CD4-positive, CD25-positive, alpha-beta regulatory T cell (primary cell): ENCODE measurements at places on chromosomes 2 and 18.

DNA sequence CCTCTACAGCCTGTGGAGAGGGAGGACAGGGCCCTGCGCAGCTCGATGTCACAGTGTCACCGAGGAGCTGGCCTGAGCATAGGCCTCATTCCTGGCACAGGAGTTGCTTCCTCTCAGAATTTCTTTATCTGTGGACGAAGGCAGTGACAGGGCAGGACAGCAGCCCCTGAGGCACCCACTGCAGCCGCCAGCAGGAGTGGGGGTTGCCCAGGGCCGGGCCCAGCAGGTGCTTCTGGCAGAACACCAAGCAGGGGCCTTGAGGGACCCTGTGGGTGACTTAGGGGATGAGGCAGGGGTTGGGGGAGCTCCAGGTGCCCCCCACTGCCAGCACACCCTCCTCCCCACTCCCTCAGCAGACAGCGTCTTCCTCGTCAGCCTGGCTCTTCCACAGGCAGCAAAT is 290.0 kb downstream of the PHLPP1 start:
- H3K36me3 ChIP-seq, result no peaks in the 10 kb centered on the region
- no peak overlapping the region for H3K4me3 ChIP-seq
- DNase-seq, result no peak
- peaks cover 3% of the 10 kb centered on the region for H3K27me3 ChIP-seq
- no peaks in the 10 kb centered on the region for H3K4me1 ChIP-seq

DNA sequence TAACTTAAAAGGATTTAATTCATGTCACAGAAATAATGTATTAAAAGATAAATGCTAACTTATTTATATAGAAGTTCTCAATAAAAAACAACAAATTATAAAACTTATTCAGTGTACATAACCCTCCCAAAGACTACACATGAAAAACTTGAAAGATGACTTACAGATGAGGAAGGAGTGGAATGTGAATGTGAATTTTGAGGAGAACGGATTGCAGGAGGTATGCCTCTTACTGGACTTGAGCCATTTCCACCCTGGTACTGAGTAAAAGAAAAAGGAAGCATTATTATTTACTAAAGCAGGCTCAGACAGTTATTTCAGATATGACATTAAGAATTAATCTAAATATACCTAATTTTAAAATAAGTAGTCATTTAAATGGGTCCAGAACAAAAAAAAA is 104.4 kb downstream of the TLK1 start:
- H3K36me3 ChIP-seq, result peaks cover 67% of the 10 kb centered on the region
- no peak overlapping the region for H3K4me3 ChIP-seq
- no peak for DNase-seq

- no peak for DNase-seq
- H3K4me3 ChIP-seq, result no peak overlapping the region
- no peak overlapping the region for H3K27ac ChIP-seq
- peaks cover 4% of the 10 kb centered on the region for H3K4me1 ChIP-seq
- no peaks in the 10 kb centered on the region for H3K36me3 ChIP-seq
Observed at GRCh38 chr2:218329027-218329825, 27.4 kb upstream of the CATIP start.

- no peaks in the 10 kb centered on the region for H3K36me3 ChIP-seq
- no peaks in the 10 kb centered on the region for H3K27me3 ChIP-seq
- no peak overlapping the region for H3K4me3 ChIP-seq
- DNase-seq, result no peak
- no peak overlapping the region for H3K27ac ChIP-seq
- H3K4me1 ChIP-seq, result no peaks in the 10 kb centered on the region
Observed at GRCh38 chr2:229474125-229474524, 203.0 kb upstream of the PID1 start.

GRCh38 chr2:134144081-134144596 is 109.7 kb upstream of the MGAT5 start:
- H3K36me3 ChIP-seq, result peaks cover 5% of the 10 kb centered on the region
- DNase-seq, result no peak
- no peak overlapping the region for H3K4me3 ChIP-seq
- no peak overlapping the region for H3K27ac ChIP-seq
- H3K4me1 ChIP-seq, result no peaks in the 10 kb centered on the region

DNA sequence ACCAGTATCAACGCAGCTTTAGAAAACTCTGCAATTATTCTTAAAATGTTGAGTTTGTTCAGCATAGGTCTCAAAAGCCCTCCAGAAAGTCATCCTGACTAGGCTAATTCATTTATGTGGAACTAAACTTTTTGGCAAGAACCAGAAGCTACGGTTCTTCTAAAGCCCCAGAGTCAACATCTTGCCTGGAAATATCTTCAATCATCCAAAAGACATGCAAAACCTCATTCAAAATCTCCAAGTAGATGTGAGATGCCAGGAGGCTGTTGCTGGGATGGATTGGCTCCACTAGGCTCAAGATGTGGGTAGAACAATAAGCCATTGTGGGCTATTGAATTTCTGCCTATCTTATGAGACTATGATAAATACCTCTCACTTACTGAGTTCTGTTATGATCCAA is 2.1 kb upstream of the SCG2 start:
- H3K36me3 ChIP-seq, result no peaks in the 10 kb centered on the region
- no peak for DNase-seq
- H3K4me3 ChIP-seq, result no peak overlapping the region
- H3K4me1 ChIP-seq, result no peaks in the 10 kb centered on the region
- H3K27ac ChIP-seq, result no peak overlapping the region
- peaks cover 3% of the 10 kb centered on the region for H3K27me3 ChIP-seq

GRCh38 chr2:584863-585823 is 92.1 kb downstream of the TMEM18 start:
- H3K27me3 ChIP-seq, result no peaks in the 10 kb centered on the region
- H3K4me1 ChIP-seq, result peaks cover 10% of the 10 kb centered on the region
- DNase-seq, result no peak
- H3K36me3 ChIP-seq, result no peaks in the 10 kb centered on the region
- H3K27ac ChIP-seq, result no peak overlapping the region
- peak overlapping the region; percentile 47 for H3K4me3 ChIP-seq

DNA sequence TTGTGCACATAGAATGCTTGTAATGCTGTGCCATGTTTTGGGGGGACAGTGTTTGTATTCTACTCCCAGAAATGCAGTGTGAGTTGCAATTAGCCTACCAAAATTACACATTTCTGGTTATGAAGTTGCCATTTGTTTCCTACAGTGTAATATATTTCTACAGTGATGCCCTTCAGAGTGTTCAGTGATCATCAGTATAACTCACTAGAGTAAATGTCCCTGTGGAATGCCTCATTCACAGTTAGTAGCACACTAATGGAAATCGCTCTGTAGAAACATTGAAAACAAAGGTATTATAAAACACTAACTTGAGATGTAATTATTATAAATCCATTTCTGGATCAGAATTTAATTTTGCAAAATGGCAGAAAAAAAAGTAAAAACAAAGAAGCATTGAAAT is 498.7 kb downstream of the PTPRM start:
- H3K4me3 ChIP-seq, result no peak overlapping the region
- H3K27ac ChIP-seq, result no peak overlapping the region
- H3K4me1 ChIP-seq, result no peaks in the 10 kb centered on the region
- DNase-seq, result no peak
- H3K36me3 ChIP-seq, result no peaks in the 10 kb centered on the region

GRCh38 chr2:111983478-111984212 is 71.4 kb upstream of the TMEM87B start:
- no peak overlapping the region for H3K27ac ChIP-seq
- DNase-seq, result no peak
- H3K4me3 ChIP-seq, result no peak overlapping the region
- no peaks in the 10 kb centered on the region for H3K27me3 ChIP-seq

DNA sequence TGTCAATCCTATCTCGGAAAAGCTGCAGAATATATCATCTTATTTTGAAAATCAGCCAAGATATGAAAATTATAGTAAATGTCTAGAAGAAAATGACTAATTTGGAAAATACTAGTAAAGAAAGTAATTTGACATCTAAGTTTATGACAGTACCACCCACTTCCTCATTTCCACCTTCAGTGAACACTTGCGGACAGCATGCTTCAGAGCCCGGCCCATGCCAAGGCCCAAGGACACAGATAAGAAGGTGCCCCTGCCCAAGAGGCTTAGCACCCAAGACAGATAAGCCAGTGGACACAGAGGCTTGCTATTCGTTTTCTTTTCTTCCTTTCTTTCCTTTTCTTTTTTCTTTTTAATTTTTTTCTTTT is 4.8 kb upstream of the KCNG2 start:
- H3K36me3 ChIP-seq, result no peaks in the 10 kb centered on the region
- no peak for DNase-seq
- no peak overlapping the region for H3K4me3 ChIP-seq
- peaks cover 5% of the 10 kb centered on the region for H3K27me3 ChIP-seq
- H3K4me1 ChIP-seq, result no peaks in the 10 kb centered on the region
- H3K27ac ChIP-seq, result no peak overlapping the region

GRCh38 chr2:150588506-150588870 is 101.0 kb upstream of the RND3 start:
- no peaks in the 10 kb centered on the region for H3K36me3 ChIP-seq
- DNase-seq, result no peak
- H3K4me3 ChIP-seq, result no peak overlapping the region
- no peaks in the 10 kb centered on the region for H3K27me3 ChIP-seq
- H3K4me1 ChIP-seq, result no peaks in the 10 kb centered on the region

- H3K36me3 ChIP-seq, result no peaks in the 10 kb centered on the region
- H3K4me1 ChIP-seq, result no peaks in the 10 kb centered on the region
- H3K27me3 ChIP-seq, result no peaks in the 10 kb centered on the region
- no peak for DNase-seq
Observed at GRCh38 chr2:71546275-71546638, 92.9 kb downstream of the DYSF start.

- H3K27ac ChIP-seq, result no peak overlapping the region
- H3K27me3 ChIP-seq, result no peaks in the 10 kb centered on the region
- no peaks in the 10 kb centered on the region for H3K36me3 ChIP-seq
Observed at GRCh38 chr2:46352621-46353020, 55.4 kb downstream of the EPAS1 start.

- H3K36me3 ChIP-seq, result no peaks in the 10 kb centered on the region
- no peak for DNase-seq
- no peaks in the 10 kb centered on the region for H3K27me3 ChIP-seq
- H3K27ac ChIP-seq, result no peak overlapping the region
- H3K4me1 ChIP-seq, result peaks cover 6% of the 10 kb centered on the region
Observed at GRCh38 chr2:191202881-191203397, 42.3 kb upstream of the MYO1B start.

DNA sequence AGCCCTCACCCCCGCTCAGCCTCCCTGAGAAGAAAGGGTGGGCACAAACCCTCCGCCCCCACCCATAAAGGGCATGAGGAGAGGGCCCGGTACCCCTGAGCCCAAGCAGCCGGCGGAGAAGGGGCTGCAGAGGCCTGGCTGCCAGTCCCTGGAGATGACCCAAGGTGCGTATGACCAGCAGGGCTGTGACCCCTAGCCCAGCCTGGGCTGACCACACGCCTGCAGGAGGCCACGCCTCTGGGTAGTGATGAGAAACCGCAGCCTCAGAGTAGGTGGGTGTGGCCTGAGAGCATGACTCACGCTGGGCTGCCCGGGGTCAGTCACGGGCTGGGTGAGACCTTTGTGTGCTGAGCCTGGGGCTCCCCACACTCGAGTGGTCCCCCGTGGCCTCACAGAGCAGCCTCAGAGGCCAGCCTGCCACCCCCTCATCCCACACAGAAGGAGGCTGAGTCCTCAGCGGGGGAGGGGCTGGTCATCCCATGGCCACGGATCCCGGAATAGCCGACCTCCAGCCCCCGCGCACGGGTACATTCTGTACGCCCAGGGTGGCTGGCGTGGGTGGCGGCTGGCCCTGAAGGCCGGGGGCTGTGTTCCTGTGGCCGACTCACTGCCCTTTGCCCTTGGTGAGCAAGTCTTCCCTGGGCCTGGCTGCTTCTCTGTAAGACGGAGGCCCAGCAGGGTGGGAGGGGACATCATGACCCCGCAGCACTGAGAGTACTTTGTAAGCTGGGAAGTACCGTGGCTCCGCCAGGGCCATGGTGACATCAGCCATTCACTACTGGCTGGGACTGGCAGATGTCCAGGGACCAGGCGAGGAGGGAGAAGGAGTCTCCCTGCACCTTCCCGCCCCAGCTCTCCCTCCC is 110.8 kb upstream of the OTOS start:
- H3K27ac ChIP-seq, result no peak overlapping the region
- DNase-seq, result no peak

- peaks cover 7% of the 10 kb centered on the region for H3K27me3 ChIP-seq
- H3K4me3 ChIP-seq, result no peak overlapping the region
- H3K27ac ChIP-seq, result no peak overlapping the region
- no peaks in the 10 kb centered on the region for H3K36me3 ChIP-seq
- H3K4me1 ChIP-seq, result no peaks in the 10 kb centered on the region
Observed at GRCh38 chr2:75563591-75563990, 2.9 kb upstream of the EVA1A start.

DNA sequence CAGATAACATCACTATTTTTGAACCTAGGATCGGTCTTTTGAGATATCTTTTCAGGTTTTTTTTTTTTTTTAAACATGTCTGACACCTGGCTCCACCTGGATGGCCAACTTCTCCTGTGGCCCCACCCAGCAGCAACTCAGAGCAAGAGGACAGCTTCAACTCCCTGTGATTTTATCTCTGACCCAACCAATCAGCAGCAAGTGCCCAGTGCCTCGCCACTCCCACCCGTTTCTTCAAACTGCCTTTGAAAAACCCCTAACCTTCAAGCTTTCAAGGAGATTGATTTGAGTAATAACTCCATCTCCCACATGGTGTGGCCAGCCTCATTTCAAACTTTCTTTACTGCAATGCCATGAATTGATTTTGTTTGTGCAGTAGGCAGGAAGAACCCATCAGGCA is 19.0 kb downstream of the MYO3B start:
- H3K4me3 ChIP-seq, result no peak overlapping the region
- no peak overlapping the region for H3K27ac ChIP-seq
- H3K27me3 ChIP-seq, result peaks cover 6% of the 10 kb centered on the region
- H3K4me1 ChIP-seq, result no peaks in the 10 kb centered on the region
- H3K36me3 ChIP-seq, result no peaks in the 10 kb centered on the region

DNA sequence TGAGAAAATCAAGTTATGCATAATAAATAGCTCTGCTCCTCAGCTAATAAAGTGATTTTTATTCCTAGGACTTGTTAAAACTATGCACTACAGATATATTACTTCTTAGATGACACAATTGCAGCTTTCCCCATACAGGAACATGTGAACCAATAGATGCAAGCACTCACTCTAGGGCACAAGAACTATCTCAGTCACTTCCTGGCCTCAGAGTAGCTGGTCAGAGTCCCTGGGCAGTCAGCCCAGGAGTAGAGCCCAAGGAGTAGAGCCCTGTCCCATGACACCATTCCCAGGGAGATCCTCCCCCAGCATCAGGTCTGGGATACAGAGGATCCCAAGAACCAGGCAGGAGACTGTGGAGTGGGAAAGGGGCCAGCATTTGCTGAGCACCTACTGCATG is 2.7 kb downstream of the TNS1 start:
- H3K27ac ChIP-seq, result no peak overlapping the region
- no peaks in the 10 kb centered on the region for H3K27me3 ChIP-seq
- no peak for DNase-seq

- peak; percentile 60 for DNase-seq
- no peaks in the 10 kb centered on the region for H3K4me1 ChIP-seq
- H3K27me3 ChIP-seq, result no peaks in the 10 kb centered on the region
- H3K27ac ChIP-seq, result no peak overlapping the region
- no peaks in the 10 kb centered on the region for H3K36me3 ChIP-seq
Observed at GRCh38 chr2:45778720-45779171, 127.3 kb downstream of the PRKCE start.
